ENCODE measurements at places on chromosomes 6 and 20. TPM values are rescaled to one million over a fixed set of nuclear protein-coding genes. Genes with fewer than 3 reads are reported as not detected.

GRCh38 chr6:3162565-3163247, 5.4 kb upstream of the TUBB2A start:
- H3K27me3 ChIP-seq: no peaks in the 10 kb centered on the region
- no peaks in the 10 kb centered on the region for H3K36me3 ChIP-seq
- peak; percentile 60 for DNase-seq
- peak overlapping the region; percentile 88 for H3K27ac ChIP-seq

- H3K36me3 ChIP-seq: no peaks in the 10 kb centered on the region
- no peak for DNase-seq
- H3K4me1 ChIP-seq: no peaks in the 10 kb centered on the region
Observed at GRCh38 chr6:118718297-118718696, 66.9 kb upstream of the CEP85L start.

DNA sequence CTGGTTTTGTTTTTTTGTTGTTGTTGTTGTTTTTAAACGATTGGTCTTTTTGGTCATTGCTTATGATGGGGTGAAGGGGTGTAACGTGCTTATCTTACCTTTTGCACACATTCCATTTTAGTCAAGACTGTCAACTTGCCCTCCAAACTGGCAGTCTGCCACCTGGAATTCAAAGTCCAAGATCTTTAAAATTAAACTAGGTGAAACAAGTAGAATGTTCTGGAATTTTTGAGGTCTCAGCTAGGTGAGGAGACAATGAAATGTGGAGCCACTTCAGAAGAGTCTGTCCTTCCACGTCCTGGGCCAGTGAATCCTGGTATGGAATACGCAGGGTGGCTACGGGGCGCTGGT, 344.6 kb downstream of the ZFAND3 start:
- no peaks in the 10 kb centered on the region for H3K27me3 ChIP-seq
- H3K4me3 ChIP-seq: no peak overlapping the region
- DNase-seq: no peak
- no peak overlapping the region for H3K27ac ChIP-seq

DNA sequence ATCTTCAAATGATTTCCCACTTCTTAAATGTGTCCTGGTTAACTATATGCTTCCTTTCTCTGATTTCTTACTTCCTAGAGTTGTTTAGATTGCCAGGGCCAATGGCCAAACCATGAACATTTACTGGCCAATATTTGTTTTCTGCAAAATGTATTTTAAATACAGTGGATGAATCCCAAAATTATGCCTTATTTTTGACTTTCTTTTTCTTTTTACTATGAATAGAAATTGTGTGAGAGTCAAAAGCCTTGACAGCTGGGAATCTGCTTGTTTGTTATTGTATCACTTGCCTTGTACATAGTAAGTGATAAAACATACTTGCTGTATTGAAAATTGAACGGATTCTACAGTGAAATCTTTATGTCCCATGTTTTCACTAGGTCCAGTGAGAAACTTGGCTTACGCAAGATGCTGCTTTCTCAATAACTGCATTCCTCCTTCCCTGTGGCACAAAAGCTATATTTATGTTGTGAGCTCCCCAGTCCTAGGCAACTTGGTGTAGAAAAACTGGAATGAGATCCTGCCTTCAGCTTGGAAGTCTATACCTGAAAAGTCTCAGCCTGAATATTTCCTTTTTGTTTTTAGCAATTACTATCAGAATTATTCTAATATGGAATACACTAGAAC, 295.2 kb downstream of the EPHA7 start:
- H3K4me3 ChIP-seq: no peak overlapping the region
- no peak for DNase-seq
- H3K27me3 ChIP-seq: no peaks in the 10 kb centered on the region

GRCh38 chr6:115551527-115551926, 509.2 kb downstream of the FRK start:
- no peak for DNase-seq
- H3K4me1 ChIP-seq: no peaks in the 10 kb centered on the region
- H3K27me3 ChIP-seq: no peaks in the 10 kb centered on the region
- no peak overlapping the region for H3K4me3 ChIP-seq

Gene ROS1
- not detected for total RNA-seq

- H3K27me3 ChIP-seq: no peaks in the 10 kb centered on the region
- no peak overlapping the region for H3K4me3 ChIP-seq
- no peak overlapping the region for H3K27ac ChIP-seq
- no peaks in the 10 kb centered on the region for H3K4me1 ChIP-seq
Observed at GRCh38 chr6:84515067-84515466, 249.3 kb downstream of the TBX18 start.

All from gastrocnemius medialis (tissue), 4 donors.